ENCODE measurements at places on chromosomes 12 and 14. TPM values are rescaled to one million over a fixed set of nuclear protein-coding genes. Genes with fewer than 3 reads are reported as not detected.

DNA sequence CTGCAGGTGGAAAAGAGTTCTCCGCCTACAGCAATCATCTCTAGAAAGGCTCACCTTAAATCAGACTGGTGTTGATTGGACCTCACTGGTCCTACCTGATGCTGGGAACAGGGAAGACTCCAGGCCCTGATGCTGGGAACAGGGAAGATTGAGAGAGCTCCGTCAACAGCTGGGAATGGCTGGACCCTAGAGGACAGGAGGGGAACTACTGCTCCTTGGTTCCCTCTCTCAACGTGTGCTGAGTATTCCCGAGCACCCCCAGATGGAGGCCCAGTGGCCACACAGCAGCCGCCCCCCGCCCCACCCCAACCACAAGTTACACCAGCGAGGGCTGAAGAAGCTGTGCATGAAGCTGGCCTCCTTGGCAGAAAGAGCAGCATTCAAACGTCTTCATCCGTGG lies 240.3 kb downstream of the SLC15A4 start:
- DNase-seq = no peak
- no peaks in the 10 kb centered on the region for H3K36me3 ChIP-seq
- H3K27me3 ChIP-seq = no peaks in the 10 kb centered on the region
- H3K4me1 ChIP-seq = no peaks in the 10 kb centered on the region
- no peak overlapping the region for H3K4me3 ChIP-seq

The COQ5 gene
- total RNA-seq = 22.1 TPM

The OR6C4 gene
- total RNA-seq = not detected

- no peaks in the 10 kb centered on the region for H3K27me3 ChIP-seq
- H3K4me1 ChIP-seq = peaks cover 3% of the 10 kb centered on the region
- H3K4me3 ChIP-seq = peak overlapping the region; percentile 45
- H3K36me3 ChIP-seq = no peaks in the 10 kb centered on the region
Observed at GRCh38 chr14:104724981-104725771, 1.1 kb downstream of the ADSS1 start.

Data from ovary (tissue), 10 donors.